ENCODE measurements at places on chromosomes 3 and 15.

DNA sequence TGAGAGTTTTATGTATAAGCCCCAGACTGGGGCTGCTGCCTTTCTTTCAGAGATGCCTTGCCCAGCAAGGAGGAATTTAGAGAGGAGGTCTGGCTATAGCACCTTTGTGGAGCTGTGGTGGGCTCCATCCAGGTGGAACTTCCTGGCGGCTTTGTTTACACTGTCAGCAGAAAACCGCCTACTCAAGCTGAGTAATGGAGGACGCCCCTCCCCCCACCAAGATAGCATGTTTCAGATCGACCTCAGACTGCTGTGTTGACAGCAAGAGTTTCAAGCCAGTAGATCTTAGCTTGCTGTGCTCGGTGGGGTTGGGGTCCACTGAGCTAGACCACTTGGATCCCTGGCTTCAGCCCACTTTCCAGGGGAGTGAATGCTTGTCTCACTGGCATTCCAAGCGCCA is 155.6 kb downstream of the STXBP5L start:
- no peak for DNase-seq

DNA sequence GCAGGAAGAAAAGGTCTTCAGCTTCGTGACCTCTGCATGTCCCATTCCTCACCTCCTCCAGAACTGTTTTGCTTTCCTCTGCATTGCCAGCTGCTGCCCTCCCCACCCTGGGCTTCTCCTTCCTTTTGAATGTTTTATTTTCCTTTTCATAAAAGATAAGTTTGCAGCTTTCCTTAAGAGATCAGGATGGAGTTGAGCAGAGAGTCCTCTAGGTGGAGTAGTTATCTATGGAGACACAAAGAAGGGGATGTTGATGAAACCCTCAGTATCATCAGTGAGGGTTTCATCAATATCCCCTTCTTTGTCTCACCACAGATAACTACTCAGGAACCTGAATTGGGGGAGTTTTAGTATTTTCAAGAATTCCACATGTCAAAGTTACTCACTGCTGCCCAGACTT is 19.0 kb upstream of the SLC25A36 start:
- no peak for DNase-seq

DNA sequence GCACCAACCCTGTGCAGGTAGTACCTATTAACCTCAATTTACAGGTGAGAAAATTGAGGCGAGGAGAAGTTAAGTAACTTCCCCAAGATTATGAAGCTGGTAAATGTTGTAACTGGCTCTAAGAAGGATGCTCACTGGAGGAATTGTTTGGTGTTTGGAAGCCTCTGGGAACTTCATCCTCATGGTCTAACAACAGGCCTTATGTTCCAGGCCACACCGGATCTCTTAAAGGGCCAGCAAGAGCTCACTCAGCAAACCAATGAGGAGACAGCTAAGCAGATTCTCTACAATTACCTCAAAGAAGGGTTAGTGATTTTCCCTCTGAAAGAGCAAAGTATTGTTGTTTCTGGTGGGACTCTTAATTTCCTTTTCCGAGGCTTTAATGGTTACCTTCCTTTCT is 63.9 kb downstream of the CGNL1 start:
- DNase-seq: no peak

- DNase-seq: no peak
Measured at GRCh38 chr3:12661926-12662592, 1.9 kb downstream of the RAF1 start.

- DNase-seq: no peak
Measured at GRCh38 chr15:63539521-63539920, 35.1 kb downstream of the USP3 start.

DNA sequence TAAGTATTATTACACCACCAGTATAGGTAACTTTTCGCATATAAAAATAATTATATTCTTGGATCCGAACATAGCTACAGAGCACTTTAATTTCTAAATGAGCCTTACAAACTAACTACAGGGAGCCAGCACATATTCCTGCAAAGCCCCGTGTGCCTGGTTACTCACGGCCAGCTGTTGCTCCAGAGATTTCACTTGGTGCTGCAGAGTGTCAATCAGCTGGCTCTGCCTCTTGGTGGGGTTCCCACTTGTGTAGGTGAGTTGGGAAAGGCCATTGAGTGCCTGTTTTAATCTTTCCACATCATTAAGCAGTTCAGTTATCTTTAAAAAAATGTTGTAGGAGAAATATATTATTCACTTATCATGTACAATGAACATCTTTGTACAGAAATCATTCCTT is 98.9 kb downstream of the UACA start:
- peak; percentile 22 for DNase-seq

DNA sequence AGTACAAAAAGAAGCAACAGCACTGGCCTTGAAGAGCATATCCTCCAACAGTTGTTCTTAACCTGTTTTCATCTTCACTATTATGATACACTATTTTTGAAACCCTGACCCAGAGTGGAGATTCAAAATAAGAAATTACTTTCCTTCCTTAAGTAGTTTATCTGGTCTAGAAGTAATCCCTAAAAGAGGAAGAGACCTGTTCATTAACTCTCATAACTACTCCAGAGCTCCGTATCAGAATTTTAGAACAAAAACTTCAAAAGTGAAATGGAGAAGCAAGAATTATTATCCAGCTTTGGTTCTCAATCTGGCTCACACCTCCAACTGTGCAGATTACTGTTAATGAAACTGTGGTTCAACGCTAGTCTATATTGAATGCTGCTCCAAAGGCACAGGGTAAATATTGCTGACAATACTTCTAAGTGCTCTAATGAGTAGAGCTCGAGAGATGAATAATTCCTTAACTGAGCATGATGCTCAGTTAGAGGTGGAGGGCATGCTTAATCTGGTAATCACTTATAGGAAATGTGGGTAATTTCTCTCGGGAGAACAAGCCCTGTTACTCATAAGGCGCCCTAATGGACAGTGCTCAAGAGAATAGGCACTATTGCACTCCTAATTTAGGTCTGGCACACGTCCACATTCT is 5.2 kb downstream of the LCMT2 start:
- no peak for DNase-seq

DNA sequence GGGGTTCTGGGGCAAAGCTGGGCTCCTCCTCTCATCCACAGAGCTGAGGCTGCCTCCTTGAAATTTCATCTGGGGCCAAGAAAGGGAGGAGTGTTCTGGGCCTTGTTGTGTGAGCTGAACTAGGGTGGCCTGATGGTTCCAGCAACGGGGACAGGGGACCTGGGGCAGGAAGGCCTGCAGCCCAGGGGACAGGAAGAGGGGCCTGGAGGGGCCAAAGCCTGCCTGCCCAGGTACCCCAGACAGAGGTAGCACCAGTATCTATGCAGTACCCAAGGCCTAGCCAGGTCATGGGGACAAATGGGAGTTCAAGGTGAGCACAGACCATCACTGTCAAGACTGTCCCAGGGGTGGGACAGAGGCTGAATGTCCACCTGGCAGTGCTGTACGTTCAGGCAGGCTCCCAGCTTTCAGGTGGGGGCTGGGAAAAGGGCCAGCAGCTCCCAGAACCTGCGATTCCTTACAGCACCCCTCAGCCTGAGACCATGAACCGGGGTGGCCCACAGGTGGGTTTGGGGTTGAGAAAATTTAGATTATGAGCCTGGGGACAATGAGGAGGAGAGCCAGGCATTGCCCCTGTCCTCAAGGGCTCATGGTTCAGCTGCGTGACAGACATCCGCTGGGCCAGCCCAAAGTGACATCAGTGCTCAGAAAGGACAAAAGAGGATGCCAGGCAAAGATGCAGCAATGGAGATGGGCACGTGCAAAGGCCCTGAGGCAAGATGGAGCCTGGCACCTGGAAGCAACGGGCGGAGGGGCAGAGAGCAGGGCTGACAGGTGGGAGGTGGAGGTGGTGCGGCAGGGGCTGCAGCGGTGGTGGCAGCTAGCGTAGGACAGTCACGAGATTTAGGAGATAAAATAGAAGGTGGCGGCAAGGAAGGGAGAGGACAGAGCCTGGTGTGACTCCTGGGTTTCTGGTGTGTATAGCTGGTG is 28.0 kb downstream of the PSTPIP1 start:
- DNase-seq: no peak

DNA sequence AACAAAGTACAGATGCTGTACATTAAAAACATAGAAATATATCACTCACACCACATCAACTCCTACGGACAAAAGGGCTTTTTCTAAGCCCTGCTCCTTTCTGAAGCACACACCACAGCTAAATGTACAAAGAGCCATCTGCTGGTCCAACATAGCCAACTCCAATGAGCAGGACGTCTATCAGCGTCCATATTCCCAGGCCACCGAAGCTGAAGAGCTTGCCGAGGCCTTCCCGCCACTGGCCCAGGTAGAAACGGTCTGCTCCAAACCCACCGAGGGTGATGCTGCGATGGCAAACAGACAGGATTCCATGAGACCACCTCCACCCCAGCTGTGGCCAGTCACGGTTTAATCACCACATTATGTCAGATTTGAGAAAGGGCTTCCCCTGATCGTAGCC is 9.8 kb downstream of the TM2D3 start:
- no peak for DNase-seq

DNA sequence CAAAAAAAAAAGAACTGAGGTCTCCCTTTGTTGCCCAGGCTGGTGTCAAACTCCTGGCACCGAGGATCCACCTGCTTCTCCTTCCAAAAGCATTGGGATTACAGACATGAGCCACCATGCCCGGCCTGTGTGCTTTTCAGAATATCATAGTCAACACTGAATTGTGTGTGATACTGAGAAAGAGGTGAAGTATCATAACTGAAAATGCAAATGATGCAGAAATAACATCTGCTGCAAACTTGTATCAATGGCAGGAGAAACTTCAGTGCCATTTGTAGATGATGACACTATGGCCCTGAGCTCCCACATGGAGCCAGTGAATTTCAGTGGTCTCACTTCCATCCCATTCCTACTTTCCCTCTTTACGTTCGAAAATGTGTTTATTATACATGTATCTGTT is 21.9 kb downstream of the IL12A start:
- DNase-seq: no peak

DNA sequence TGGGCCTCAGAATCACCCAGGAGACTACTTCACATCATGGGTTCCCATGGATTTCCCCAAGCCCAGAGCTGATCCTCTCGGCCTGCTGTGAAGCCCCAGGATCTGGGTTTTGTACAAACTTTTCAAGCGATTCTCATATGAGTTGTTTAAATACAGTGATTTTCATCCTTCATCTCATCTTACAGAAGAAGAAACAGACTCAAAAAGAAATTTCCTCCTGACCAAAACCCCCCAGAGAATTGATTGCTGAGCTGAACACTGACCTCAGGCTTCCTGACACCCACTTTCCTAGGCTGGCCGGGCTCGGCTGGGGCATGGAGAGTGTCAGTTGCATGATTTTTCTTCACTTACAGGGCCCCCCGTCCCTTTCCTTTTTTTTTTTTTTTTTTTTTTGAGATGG is 60.3 kb downstream of the BDH1 start:
- no peak for DNase-seq

DNA sequence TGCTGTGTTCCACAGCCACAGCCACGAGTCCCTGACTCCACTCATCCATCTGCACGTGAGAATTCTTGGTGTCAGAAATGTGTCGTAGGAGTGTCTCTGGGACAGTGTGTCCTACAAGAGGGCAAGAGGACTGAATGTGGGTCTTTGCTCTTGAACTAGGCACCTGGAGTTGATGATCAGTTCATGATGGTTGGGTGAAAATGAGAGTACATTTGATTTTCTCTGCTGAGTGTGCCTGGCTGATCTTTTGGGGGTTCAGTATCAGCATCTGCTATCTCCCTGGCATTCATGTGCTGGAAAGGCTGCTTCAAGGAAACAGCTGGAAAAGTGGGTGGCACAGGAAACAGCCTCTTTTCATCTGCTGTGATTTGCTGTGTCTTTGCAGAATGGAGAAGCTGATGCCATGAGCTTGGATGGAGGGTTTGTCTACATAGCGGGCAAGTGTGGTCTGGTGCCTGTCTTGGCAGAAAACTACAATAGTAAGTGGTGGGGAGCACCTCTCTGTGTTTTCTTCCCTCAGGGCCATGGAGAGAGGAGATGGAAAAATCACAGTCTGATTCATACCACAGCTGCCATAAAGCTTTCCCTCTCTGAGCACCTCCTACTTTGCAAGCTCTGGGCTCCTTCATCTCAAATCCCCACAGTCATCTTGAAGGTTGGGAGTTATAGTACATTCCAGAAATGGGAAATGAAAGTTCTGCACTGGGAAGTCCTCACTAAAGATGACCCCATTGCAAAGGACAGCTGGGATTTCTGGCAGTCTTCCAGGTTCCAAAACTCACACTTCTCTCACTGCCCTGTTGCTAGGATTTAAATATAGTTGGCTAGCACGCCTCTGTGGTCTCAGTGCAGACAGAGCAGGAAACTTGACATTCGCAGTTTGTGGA is 17.8 kb downstream of the TF start:
- DNase-seq: peak; percentile 8

DNA sequence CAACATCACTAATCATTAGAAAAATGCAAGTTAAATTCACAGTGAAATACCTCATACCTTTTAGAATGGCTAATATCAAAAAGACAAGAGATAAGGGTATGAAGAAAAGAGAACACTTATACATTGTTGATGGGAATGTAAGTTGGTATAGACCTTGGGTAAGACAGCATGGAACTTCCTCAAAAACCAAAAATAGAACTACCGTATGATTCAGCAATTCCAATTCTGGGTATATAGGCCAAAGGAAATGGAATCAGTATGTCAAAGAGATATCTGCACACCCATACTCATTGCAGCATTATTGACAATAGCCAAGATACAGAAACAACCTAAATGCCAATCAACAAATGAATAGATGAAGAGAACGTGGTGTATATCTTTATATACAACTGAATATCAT is 166.8 kb upstream of the LRRN1 start:
- DNase-seq: no peak

- DNase-seq: no peak
Measured at GRCh38 chr3:17157713-17158112, 273.0 kb downstream of the PLCL2 start.

- DNase-seq: no peak
Measured at GRCh38 chr15:45481135-45481534, 41.4 kb downstream of the SLC30A4 start.

DNA sequence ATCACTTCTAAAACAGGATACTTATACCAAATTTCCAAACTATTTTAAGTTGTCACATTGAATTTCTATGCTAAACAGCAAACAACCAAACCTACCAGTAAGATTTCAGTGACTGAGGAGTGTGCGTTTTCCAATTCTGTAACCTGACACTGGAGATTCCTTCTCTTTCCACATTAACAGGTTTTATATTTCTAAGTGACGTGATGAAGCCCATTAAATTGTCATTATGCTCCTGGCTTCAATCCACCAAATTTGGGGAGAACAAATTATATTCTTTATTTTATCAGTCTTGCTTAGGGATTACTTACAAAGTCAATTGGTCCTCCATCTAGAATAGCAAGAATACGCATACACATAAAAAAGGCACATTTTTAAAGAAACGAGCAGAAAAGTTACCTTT is 764.8 kb upstream of the NR2F2 start:
- no peak for DNase-seq
